ENCODE measurements at places on chromosomes 16 and 17.
A peak's percentile ranks its signal among the peaks of the same experiment; 100 is the strongest.

DNA sequence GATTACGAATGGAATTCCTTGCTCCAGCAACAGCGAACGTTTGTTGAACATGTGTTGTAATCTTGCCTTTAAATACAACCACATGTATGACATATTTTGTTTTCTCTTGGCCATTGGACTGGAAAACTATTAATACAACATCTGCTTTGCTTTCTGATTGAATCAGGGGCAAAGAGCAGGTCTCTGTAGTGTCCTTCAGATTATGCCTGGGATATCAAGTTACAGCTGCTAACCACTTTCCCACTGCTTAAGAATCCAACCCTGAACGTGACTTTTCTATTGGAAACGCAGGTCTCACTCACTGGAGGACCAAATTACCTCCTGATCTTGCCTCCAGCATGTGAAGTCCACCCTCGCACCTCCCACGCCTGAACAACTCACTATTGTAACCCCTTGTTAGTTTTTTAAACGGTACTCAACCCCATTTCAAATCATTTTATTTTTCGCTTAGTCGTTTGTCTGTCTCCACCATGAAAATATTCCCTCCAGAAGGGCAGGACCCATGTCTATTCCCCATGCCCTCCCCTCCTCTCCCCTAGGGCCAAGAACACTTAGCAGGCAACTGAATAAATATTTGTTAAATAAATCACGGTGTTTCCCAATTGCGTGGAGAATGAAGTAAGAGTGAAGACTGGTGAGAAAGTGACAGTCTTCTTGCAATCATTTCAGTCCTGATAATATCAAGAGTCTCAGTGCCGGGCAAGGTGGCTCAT, 57.4 kb upstream of the MRTFB start:
- peak; percentile 85 for DNase-seq

GRCh38 chr17:49388692-49389513, 25.8 kb downstream of the PHB1 start:
- DNase-seq, result no peak

- DNase-seq, result no peak
Measured at GRCh38 chr17:49576917-49577649, 1.4 kb downstream of the NXPH3 start.

DNA sequence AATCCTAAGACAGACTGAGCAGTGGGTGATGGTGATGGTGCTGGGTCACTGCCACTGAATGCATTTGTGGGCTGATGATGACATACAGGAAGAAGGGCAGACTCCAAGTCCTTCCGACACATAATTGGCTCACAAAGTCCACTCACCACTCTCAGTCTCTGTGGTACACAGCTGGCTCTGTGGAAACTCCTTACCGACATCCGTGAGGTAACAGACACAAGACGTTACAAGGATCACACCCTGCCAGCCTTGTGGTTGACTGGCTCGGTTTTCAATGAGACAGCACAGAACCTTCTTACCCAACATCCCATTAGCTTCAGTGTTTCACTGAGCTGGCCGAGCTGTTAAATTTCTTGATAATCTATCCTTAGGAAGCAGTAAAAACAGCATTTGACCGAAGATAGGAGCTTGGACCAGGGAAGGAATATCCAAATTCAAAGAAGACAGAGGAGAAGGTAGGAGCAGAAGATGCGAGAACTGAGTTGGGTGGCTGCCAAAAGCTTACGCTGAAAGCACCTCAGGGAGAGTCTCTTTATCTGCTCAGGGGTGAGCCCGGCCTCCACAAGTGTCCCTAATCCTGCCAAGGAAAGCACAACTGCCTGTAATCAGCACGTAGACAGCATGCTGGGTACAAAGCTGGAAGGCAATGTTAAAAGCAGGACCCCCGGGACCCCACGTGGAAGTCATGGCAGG, 5.5 kb upstream of the MXRA7 start:
- DNase-seq, result no peak

- DNase-seq, result peak; percentile 82
Measured at GRCh38 chr17:57420734-57421717, 164.7 kb downstream of the MSI2 start.

GRCh38 chr17:59853168-59853918, 39.4 kb downstream of the TUBD1 start:
- DNase-seq, result no peak

DNA sequence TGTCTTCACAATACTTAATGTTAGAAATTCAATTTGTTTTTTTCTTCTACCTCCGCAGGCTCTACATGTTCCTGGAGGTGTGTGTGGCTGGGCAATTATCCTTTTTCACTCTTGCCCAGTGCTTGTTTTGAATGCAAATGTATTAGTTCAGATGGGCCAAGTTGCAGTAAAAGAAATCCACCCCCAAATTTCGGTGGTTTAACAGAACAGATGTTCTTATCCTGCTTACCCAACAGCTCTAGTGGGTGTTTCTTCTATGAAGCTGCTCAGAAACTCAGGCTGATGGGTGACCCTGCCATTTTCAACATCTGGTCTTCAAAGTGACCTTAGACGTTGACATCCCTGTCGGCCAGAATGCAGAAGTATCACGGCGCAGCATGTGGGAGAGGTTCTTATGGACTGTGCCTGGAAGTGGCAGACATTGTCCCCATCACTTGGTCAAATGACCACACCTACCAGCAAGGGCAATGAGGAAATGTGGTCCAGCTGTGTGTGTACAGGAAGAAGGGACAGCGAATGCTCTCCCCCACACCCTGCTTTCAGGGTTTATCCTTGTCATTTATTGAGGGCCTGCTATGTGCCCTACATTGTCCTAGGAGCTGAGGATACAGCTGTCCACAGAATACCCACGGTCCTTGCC, 157.3 kb downstream of the CDH13 start:
- no peak for DNase-seq
